Activated T-helper 9 cell treated with anti-CD3 and anti-CD28 coated beads, Interleukin-2, amount 50 U/mL, for 16 hours (primary cell): ENCODE measurements at places on chromosomes 3 and 15.

GRCh38 chr3:177141899-177142646, 55.2 kb downstream of the TBL1XR1 start:
- DNase-seq, result no peak

GRCh38 chr3:48467473-48468267, 21.1 kb downstream of the ATRIP start:
- DNase-seq, result no peak

DNA sequence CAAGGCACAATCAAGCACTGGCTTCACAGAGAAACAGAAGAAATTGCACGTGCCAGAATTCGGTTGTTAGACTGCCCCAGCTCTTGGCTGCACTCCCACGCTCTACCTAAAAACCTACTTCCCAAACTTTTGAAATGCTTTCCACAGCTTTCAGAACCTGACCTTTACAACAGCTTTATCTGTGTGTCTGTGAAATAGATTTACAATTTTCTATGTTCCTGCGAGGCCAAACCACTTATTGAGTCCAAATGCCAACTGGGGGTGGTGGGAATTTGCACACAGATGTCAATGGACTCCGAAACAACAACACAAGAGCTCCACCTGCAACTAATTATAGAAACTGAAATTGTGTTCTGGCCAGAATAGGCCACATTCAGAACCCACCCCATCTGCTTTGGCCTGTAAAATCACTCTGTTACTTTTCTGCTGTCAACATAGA, 44.6 kb downstream of the ERC2 start:
- no peak for DNase-seq

GRCh38 chr3:66227915-66228314, 7.1 kb downstream of the SLC25A26 start:
- DNase-seq, result no peak

- DNase-seq, result no peak
These were observed 146.0 kb upstream of the TNIK start for GRCh38 chr3:171606151-171606751.

DNA sequence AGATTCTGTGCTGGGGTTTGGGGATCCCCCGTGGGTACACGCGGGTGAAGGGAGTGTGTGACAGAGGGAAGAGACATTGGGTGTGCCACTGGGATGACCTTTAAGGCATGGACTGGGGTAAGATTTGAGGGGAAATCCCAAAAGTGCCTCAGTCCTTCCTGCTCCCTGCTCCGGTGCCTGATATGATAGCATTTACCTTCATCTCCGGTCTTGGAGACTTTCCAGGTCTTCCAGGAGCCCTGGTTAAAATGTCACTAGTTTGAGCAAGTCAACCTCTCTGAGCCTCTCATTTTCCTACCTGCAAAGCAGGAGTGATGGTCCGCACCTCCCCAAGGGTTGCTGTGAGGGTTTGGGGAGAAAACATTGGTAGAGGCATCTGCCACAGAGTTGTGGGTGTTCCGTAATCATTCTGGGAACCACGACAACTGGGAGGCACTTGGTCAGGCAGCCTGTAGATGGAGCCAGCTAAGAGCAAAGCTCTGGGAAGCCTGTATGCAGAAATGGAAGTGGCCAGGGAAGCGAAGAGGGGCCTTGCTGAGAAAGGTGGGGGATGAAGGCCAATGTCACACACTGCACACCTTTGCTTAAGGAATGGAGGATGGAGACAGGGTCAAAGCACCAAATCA, 33.9 kb upstream of the KIF23 start:
- no peak for DNase-seq

- DNase-seq, result no peak
These were observed 588.3 kb upstream of the NAALADL2 start for GRCh38 chr3:174270841-174271240.

GRCh38 chr3:184372911-184373310, 5.1 kb downstream of the THPO start:
- no peak for DNase-seq
